Fibroblast of mammary gland (primary cell): ENCODE measurements at places on chromosomes 5 and 9.

GRCh38 chr9:129178568-129179382 lies 714 bp upstream of the IER5L start:
- no peak for DNase-seq

DNA sequence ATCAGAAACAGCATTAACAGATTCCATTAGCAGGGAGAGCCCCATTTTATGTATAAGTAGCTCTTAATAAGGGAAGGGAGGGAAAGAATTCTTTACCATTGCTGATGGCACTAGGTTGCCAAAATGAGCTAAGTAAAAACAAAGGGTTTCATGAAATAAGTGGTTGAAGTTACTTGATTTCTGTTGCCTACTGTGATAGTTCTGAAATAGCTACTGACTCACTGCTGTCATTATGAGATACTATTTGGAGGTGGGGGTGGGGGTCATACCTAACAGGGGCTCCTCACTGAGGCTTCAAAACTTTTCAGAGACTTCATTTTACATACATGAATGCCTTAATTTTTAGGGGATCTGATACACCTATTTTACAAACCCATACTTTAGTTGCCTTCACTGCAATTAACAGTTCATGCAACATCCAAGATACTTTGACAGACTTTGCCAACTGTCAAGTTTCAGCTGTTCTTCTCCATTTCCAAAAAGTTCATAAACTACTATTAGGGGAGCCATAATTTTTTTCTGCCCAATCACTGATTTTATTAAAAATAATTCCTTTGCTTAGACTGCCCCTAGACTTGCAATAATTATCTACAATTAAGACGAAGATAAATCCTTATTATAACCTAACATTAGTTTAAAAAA lies 4.6 kb downstream of the HOMER1 start:
- DNase-seq: no peak

GRCh38 chr5:24188216-24188925 lies 456.4 kb downstream of the CDH10 start:
- no peak for DNase-seq

GRCh38 chr5:56852228-56853000 lies 37.1 kb downstream of the MAP3K1 start:
- peak; percentile 21 for DNase-seq

DNA sequence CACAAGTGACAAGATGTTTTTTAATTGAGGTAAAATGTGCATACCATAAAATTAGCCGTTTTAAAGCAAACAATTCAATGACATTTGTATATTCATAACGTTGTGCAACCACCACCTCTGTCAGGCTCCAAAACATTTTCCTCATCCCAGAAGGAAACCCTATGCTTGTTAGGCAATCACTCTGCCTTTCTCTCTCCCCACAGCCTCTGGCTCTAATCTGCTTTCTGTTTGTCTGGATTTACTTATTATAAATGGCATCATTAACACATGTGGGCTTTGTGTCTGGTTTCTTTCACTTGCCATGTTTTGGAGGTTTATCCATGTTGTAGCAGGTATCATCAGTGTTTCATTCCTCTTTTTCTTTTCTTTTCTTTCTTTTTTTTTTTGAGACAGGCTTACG lies 1.4 kb upstream of the N4BP3 start:
- DNase-seq: peak; percentile 68

DNA sequence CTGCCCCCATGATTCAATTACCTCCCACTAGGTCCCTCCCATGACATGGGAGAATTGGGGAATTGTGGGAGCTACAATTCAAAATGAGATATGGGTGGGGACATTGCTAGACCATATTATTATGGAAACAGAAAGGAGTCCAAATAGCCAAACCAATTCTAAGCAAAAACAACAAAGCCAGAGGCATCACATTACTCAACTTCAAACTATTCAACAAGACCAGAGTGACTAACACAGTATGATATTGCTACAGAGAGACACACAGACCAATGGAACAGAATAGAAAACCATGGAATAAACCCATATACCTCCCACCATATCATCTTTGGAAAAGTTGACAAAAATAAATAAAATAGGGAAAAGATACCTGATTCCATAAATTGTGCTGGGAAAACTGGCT lies 710.5 kb upstream of the CDH9 start:
- peak; percentile 2 for DNase-seq

DNA sequence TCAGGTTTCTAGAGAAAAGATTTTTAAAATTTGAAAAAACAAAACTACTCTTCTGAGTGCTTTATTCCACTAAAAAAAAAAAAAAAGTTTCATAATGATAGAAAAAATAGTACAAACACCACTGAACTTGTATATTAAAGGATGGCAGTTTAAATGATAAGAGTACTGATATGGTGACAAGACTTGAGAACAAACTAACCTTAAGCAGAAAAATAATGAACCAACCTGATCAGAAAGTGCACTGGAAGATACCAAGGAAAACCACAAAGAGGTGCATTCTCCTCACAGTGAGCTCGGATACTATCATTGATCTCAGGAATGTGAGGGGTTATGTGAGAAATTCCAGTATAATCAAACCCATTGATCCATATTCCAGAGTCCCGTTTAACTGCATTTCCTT lies 34.3 kb downstream of the ERMP1 start:
- DNase-seq: no peak

GRCh38 chr9:120486347-120486746 lies 93.6 kb downstream of the CDK5RAP2 start:
- DNase-seq: peak; percentile 66

- no peak for DNase-seq
Measured at GRCh38 chr9:131585375-131585774, 40.1 kb downstream of the PRRT1B start.

DNA sequence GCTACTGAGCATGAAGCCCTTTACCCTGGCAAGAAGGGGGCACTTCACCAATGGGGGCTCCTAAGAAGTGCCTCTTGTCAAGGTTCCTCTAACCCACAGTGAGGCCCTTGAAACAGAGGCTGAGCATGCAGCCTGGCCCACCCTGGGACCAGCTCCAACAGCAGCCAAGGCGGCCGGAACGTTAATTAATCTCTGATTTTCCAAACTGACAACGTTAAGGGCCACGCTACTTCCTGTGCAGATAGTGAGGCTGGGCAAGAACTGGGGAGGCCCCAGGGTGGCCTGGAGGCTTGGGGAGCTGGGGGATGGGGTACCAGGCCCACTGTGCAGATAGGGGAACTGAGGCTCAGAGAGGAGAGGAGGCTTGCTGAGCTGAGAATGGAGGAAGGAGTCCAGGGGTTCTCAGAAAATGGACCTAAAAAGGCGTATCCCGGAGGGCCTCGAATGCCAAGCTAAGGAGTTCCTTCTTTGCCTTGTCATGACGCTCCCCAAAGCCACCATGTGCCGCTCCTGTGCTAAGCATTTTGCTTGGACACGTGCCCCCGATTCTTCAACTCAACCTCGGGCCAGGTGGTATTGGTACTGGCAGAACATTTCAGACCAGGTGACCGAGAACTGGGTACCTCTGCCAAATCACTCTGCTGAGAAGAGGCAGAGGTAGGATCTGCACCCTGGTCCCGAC lies 72.0 kb upstream of the STXBP1 start:
- DNase-seq: no peak

- no peak for DNase-seq
Measured at GRCh38 chr9:126475933-126476555, 137.7 kb upstream of the LMX1B start.

DNA sequence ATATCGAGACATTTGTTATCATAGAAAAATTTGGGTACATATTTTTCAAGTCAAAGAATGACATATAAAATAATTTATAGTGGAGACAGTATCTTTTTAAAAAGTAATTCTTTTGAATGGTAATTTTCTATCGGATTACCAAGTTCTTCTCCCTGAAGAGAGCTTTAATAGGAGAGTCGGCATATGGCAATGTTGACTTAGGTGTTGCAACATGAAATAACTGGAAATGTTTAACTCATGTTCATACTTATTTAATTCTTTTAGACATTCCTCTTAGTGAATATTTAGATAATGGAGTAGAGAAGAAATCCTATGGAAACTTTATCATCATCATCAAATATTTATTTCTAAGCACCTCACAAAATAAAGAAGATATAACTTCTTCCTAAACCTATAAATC lies 118.2 kb upstream of the CTNND2 start:
- DNase-seq: no peak

DNA sequence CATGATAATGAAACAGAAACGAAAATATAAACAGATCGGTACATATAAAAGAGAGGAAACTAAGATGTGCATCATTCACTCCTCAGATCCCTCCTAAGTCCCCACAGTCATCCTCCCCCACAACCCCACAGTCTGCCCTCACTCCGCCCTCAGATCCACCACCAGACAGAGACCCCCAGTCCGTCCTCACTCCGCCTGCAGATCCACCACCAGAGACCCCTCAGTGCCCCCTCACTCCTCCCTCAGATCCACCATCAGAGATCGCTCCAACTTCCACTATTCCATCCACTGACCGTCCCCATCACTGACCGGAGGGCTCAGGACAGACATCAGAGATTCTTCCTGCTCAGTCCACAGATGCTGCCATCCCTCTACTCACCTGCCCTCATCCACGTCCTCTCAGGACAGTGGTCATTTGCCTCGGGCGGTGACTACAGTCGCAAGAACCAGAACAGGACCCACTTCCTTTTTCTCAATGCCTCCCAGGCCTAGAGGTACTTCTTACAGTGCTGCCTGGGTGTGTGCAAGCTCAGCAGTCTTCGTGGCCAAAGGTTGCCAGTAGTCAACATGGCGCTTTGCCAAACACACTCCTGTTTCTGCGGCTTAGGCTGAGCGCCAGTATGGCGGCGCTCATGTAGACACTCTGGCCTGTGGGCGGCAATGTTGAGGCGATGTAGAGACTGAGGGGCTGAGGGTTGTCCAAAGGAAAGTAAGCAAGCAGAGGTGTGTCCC lies 8.3 kb upstream of the SPATA31C1 start:
- peak; percentile 16 for DNase-seq

- peak; percentile 40 for DNase-seq
Measured at GRCh38 chr5:157670662-157671591, at the start of gene C5orf52. Gene C5orf52 (plus strand): TSS chr5:157671533. CDS start chr5:157671615, 82 bp downstream.

- DNase-seq: peak; percentile 23
Measured at GRCh38 chr5:16970826-16971225, 34.7 kb upstream of the MYO10 start.

- DNase-seq: no peak
Measured at GRCh38 chr9:93087971-93088655, 7.9 kb upstream of the CARD19 start.

DNA sequence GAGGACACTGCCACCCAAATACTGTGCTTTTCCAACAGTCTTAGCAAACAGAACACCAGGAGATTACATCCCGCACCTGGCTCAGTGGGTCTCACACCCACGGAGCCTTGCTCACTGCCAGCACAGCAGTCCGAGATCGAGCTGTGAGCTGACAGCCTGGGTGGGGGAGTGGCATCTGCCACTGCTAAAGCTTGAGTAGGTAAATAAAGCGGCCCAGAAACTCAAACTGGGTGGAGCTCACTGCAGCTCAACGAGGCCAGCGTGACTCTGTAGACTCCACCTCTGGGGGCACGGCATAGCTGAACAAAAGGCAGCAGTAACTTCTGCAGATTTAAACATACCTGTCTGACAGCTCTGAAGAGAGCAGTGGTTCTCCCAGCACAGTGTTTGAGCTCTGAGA lies 28.8 kb downstream of the EPB41L4A start:
- DNase-seq: no peak

DNA sequence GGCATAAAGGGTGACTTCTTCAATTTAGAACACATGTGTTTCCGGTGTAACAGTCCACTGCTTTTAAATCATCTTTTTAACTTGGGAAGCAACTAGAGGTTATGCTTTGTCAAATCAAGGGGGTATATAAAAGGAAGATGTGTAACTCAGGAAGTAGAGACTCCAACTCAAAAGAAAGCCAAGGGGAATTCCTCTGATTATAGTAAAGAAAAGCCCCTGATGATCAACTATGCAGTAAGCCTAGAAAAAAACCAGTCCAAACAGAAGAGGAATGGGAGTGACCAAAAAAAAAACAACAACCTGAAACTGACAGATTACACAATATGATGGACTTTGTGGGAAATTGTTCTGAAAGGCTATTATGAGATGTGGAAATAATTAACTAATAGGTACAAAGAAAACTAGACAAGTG lies 90.3 kb downstream of the AK8 start:
- no peak for DNase-seq

- no peak for DNase-seq
Measured at GRCh38 chr5:30098940-30099339, 1094.5 kb upstream of the CDH6 start.

- DNase-seq: no peak
Measured at GRCh38 chr9:137030538-137031527, 1.1 kb downstream of the FUT7 start.

DNA sequence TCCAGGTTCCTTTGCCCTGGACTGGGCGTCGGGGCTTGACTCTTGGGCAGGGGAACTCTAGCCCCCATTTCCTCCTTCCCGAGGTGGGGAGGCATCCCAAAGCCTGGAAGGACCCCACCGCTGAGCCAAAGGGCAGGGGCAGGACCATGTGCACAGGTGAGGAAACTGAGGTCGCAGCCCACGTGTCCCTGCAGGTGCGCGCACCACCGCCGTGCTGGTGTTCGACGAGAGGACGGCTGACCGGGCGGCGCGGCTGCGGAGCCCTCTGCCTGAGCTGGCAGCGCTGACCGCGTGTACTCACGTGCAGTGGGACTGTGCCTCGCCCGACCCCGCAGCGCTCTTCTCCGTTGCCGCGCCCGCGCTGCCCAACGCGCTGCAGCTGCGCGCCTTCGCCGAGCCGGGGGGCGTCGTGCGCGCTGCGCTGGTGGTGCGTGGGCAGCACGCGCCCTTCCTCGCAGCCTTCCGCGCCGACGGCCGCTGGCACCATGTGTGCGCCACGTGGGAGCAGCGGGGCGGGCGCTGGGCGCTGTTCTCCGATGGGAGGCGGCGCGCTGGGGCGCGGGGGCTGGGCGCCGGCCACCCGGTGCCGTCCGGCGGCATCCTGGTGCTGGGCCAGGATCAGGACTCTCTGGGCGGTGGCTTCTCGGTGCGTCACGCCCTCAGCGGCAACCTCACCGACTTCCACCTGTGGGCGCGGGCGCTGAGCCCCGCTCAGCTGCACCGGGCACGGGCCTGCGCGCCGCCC lies 2.8 kb downstream of the ADGRD2 start:
- DNase-seq: no peak

GRCh38 chr9:27339661-27340284 lies 42.8 kb upstream of the EQTN start:
- no peak for DNase-seq

GRCh38 chr5:35194635-35195471 lies 35.4 kb downstream of the PRLR start:
- DNase-seq: no peak

DNA sequence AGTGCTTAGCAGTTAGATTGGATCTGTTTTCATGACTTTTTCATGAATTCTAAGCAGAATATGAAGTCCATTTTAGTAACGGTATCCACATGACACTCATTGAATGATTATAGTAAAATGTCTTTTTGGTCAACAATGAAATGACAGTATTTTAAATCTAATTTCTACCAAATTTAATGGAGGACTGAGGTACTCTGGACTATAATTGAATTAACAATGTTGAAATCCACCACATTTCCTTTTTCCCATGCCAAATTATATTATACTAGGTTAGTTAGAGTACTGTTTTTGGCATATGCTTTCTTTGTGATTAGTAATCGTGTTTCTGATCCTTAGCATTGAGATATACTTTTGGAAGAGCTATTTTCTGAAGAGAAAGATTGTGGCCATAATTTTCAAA lies 40.6 kb downstream of the CDC42SE2 start:
- no peak for DNase-seq

GRCh38 chr5:144142139-144142823 lies 28.2 kb downstream of the YIPF5 start:
- DNase-seq: peak; percentile 73

- no peak for DNase-seq
Measured at GRCh38 chr9:98538626-98539031, 170.1 kb downstream of the GABBR2 start.
